Osteoblast (primary cell): ENCODE measurements at places on chromosomes 7 and 10. TPM values are rescaled to one million over a fixed set of nuclear protein-coding genes. Genes with fewer than 3 reads are reported as not detected.

DNA sequence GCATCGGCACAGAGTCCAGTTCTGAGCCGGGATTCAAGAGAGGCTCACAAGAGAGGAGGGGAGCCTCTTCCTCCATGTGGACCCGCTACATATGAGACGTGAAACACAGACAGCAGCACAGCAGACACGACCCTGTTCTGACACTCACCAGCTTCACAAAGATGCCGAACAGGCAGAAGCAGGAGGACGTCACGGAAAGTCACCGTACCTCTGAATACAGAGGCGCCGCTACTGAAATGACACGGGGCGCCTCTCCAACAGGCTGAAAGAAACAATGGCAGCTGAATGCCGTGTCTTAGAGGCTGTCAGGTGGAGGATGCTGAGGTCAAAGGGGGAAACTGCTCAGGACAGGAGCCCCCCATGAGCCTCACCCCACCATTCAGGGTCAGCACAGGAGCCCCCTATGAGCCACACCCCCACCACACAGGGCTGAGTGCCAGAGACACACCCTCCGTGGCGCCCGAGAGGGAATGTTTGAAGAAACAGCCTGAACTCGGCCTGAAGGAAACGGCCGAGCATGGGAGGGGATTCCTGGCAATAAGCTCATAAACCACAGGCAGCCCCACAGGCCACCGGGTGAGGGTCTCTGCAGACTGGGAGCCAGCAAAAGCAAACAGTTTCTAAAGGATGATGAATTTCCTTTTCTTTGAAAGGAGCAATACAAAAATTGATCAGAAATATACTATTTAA, 510.3 kb downstream of the PTPRN2 start:
- no peaks in the 10 kb centered on the region for H3K36me3 ChIP-seq
- no peak overlapping the region for H3K27ac ChIP-seq
- no peaks in the 10 kb centered on the region for H3K4me1 ChIP-seq
- no peaks in the 10 kb centered on the region for H3K27me3 ChIP-seq
- no peak overlapping the region for H3K4me3 ChIP-seq

Gene UTF1
- not detected in 2 replicates for total RNA-seq

- H3K27me3 ChIP-seq = peaks cover 6% of the 10 kb centered on the region
- peaks cover 13% of the 10 kb centered on the region for H3K4me1 ChIP-seq
- no peak overlapping the region for H3K4me3 ChIP-seq
- DNase-seq = no peak
- no peaks in the 10 kb centered on the region for H3K36me3 ChIP-seq
- no peak overlapping the region for H3K27ac ChIP-seq
Measured at GRCh38 chr10:124227055-124227975, 133.9 kb upstream of the CHST15 start.

DNA sequence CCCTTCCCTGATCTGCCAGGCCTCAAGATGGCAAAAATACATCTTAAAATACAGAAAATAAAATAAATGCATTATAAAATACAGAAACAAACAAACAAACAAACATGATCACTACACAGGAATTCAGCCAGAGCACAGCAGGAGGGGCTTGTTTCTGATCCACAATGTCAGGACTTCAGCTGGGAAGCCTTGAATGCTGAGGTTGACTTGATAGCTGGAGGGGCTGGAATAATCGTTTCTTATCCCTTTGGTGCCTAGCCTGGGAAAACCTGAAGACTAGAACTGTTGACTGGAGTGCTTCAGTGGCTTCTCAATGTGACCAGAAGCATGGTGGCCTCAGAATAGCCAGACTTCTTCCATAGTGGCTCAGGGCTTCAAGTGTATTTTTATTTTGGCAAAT, 9.2 kb upstream of the MARVELD1 start:
- H3K4me3 ChIP-seq = no peak overlapping the region
- no peak for DNase-seq
- H3K36me3 ChIP-seq = no peaks in the 10 kb centered on the region
- H3K27me3 ChIP-seq = no peaks in the 10 kb centered on the region
- peaks cover 10% of the 10 kb centered on the region for H3K4me1 ChIP-seq
- H3K27ac ChIP-seq = no peak overlapping the region

DNA sequence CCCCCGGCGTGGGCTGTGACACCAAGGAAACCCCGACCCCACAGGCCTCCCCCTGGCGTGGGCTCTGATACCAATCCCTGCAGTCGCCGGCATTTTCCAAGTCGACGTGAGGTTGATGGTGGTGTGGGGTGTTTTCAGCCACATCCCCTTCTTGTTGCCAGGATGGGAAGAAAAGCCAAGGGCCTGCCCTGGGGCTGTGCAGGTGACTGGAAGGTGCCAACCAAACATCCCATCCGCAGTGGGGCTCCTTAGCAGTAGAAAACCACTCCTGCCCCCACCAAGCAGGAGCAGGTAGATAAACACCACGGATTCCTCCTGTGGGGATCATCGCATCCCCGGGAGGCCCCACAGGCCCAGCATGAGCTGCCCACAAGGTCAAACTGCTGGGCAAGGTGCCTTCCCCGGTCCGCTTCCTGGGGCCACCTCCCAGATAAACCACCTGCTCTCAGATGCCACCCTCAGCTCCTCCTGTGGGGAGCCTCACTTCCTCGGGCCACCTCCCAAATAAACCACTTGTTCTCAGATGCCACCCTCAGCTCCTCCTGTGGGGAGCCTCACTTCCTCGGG, 88.5 kb upstream of the DIP2C start:
- no peaks in the 10 kb centered on the region for H3K27me3 ChIP-seq
- no peak overlapping the region for H3K27ac ChIP-seq
- DNase-seq = peak; percentile 66
- H3K36me3 ChIP-seq = no peaks in the 10 kb centered on the region
- H3K4me1 ChIP-seq = peaks cover 7% of the 10 kb centered on the region

Gene ABCB4
- total RNA-seq = under 0.01 and 0.36 TPM in 2 replicates

- H3K36me3 ChIP-seq = no peaks in the 10 kb centered on the region
- DNase-seq = peak; percentile 90
- peaks cover 2% of the 10 kb centered on the region for H3K27me3 ChIP-seq
- no peaks in the 10 kb centered on the region for H3K4me1 ChIP-seq
Measured at GRCh38 chr10:86654411-86655172, at the start of gene OPN4. Gene OPN4, plus strand, starts transcription at chr10:86654547. Its CDS starts 237 bp downstream, at chr10:86654784.

Gene DPY19L1
- 27.1 and 36.2 TPM in 2 replicates for total RNA-seq

DNA sequence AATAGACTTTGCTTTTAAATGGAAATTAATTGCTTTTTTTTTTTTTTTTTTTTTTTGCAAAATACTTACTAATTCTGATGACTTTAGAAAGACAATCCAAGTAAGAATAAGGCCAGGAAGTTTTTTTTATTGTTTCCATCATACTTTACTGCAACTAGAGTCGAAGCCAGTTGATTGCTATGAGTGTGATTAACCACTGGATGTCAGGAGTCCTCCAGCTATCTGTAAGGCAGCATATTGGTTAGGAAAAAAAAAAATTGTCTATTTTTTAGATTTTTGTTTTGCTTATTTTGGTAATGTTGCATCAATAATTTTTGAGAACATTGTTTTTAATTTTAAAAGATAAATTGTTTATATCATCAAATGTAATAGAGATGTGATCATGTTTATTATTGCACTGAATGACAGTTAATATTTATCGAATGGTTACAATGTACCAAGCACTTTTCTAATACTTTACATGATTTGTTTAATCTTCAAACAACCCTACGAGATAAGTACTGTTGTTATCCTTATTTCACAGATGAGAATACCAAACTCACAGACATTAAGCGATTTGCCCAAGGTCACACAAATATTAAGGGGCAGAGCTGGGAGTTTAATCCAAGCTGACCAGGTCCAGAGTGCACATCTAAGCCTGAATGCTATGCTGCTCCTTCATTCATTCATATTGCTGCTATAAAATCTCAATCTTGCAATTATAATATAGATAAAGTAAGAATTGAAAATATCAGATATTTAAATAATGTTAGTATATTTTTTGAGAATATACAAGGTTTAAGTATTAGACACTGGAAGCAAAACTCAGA, 19.9 kb upstream of the LMOD2 start:
- peaks cover 5% of the 10 kb centered on the region for H3K4me1 ChIP-seq
- no peak overlapping the region for H3K4me3 ChIP-seq
- no peak overlapping the region for H3K27ac ChIP-seq
- no peaks in the 10 kb centered on the region for H3K36me3 ChIP-seq
- H3K27me3 ChIP-seq = no peaks in the 10 kb centered on the region
- DNase-seq = peak; percentile 84

DNA sequence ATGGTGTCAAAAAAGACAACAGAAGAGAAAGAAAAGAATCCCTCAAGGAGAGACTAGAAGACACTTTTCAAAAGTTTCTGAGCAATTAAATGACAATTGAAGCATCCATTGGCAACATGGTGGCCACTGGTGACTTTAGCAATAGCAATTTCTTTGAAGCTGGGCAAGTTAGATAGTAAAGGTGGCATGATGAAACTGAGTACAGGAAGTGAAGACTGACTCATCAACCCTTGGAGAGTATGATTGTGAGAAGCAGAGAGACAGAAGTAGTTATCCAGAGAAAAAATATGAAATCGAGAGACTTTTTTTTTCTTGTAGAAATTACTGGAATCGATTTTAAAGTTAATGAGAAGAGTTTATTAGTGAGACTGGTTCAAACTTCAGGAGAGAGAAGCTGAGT, 52.5 kb downstream of the DGKB start:
- H3K36me3 ChIP-seq = no peaks in the 10 kb centered on the region
- DNase-seq = no peak
- H3K4me1 ChIP-seq = peaks cover 6% of the 10 kb centered on the region
- H3K27ac ChIP-seq = no peak overlapping the region

Gene GIMAP5
- total RNA-seq = not detected in 2 replicates

DNA sequence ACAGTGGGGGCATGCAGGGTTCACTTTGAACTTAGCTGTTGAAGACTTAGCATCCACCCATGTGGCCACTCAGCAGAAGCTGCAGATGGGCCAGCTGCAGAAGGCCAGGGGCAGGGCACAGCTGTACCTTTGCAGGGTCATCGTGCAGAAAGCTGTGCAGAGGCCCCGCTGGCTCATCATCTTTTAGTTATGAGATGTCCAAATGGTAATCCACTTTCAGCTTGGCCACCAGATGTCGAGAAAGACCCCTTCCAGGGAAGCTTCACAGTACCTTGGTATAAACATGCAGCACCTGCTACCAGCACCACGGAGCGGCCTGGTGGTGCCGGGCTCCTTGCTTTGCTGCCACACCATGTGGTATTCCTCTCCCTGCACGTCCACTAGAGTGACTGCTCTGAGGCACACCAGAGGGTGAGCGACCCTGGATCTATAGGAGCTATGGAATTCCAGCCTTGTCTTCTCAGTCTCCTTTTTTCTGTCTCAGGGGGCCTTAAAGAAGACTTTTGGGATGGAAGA, 74.2 kb upstream of the LAMB4 start:
- no peaks in the 10 kb centered on the region for H3K27me3 ChIP-seq
- DNase-seq = no peak
- H3K4me1 ChIP-seq = no peaks in the 10 kb centered on the region
- H3K4me3 ChIP-seq = no peak overlapping the region

Gene SAMD9
- 29.3 and 30.4 TPM in 2 replicates for total RNA-seq

DNA sequence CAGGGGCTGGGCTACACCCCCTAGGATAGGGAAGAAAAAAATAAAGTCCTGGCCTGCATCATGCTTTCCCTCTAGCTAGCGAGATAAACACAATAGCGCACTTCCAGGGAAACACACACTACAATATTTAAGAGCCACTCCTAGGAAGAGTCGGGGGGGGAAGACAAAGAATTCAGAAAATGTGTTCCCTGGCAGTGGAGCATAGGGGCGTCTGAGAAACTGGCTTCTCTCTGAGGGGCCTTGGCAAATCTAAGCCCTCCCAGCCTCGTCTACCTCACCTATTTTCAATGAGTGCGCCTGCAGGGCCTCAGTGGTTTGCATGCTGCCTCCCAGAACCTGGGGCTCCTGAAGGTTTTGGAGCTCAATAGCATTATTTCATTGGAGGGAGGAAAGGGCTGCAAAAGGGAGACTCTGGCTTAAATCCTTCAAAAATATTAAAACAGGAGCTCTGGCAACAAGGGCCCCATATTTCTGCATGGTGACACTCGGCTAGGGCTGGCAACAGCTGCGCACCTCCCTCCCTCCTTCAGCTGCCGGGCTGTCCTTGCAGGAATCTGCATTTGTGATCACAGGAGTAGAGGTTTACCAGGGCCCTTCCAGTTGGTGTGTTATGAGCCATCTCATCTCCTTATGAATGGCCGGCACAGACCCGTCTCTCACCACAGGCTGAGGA, 10.8 kb downstream of the ANXA11 start:
- peak overlapping the region; percentile 5 for H3K27ac ChIP-seq
- H3K4me3 ChIP-seq = no peak overlapping the region
- peaks cover 26% of the 10 kb centered on the region for H3K4me1 ChIP-seq
- peaks cover 9% of the 10 kb centered on the region for H3K36me3 ChIP-seq

DNA sequence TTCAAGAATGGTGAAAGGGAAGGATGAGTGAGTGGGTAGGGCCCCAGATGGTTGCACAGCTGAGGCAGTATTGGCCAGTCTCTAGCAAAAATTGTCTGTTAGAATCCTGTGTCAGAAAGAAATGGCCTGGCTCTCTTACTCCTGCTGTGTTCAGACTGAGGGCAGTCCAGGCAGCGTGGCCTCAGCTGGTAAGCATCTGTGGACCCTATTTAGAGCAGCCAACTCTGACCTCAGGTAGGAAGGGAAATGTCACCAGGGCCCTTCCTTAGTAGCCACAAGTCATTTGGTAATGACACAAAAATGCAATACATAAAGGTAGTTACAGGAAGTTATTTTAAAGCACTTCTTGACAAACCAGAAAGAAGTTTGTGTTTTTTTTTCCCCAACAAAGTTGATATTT, 1194.7 kb downstream of the CNTNAP2 start:
- no peaks in the 10 kb centered on the region for H3K36me3 ChIP-seq
- peak; percentile 73 for DNase-seq
- H3K4me1 ChIP-seq = no peaks in the 10 kb centered on the region
- H3K27me3 ChIP-seq = no peaks in the 10 kb centered on the region

DNA sequence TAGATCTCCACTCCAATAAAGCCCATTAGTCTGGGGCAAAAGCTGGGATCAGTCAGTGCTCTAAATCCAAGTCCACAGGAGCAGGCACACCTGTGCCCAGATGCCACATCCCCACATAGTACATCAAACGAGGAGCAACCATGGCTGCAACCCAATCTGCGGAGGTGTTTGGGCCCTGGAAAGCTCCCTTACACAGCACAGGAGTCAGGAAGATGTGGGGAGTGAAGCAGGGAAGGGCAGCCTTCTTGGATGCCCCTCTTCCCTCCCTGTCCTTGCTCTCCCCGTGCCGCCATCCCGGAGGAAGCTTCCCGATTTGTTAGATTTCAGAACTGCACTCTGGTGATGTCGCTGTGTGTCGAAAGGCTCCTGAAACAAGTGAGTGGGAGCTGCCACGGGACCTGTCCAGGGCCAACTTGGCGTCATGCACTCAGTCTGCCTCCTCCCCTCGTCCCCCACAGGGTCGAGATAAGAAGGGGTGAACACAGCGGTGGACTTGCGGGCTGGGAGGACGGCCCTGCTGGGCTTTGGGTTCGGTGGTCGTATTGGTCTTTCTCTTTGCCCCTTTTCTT, 230.6 kb upstream of the GRB10 start:
- H3K36me3 ChIP-seq = no peaks in the 10 kb centered on the region
- peak; percentile 60 for DNase-seq
- H3K4me1 ChIP-seq = peaks cover 12% of the 10 kb centered on the region

GRCh38 chr7:117048114-117048866, 95.0 kb downstream of the ST7 start:
- peaks cover 7% of the 10 kb centered on the region for H3K4me1 ChIP-seq
- no peak overlapping the region for H3K4me3 ChIP-seq
- no peak for DNase-seq
- no peaks in the 10 kb centered on the region for H3K27me3 ChIP-seq

Gene GPER1
- total RNA-seq = 10.3 and 10.5 TPM in 2 replicates
